Cerebellum (tissue), 4 donors: ENCODE measurements at places on chromosomes 11 and 22. TPM values are rescaled to one million over a fixed set of nuclear protein-coding genes. Genes with fewer than 3 reads are reported as not detected.

DNA sequence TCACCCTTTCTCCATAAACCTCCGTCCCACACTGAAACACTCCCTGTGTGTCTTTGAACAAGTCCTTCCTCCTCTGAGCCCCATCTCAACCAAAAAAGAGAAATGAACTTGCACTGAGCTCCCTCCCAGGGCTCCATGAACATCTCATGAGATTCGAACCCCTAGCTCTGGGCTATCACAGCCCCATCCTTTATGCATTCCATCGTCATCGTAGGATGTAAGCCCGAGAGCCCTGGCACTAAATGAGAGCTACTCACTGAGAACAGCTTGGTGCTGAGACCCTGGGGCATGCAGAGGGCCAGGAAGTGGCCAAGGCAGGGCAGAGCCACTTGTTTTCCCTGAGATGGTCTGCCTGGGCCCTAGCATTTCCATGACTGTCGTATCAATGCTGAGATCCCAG, 12.9 kb upstream of the SLC43A3 start:
- no peak for DNase-seq

- no peak for DNase-seq
Measured at GRCh38 chr11:93821617-93822016, 28.8 kb downstream of the VSTM5 start.

DNA sequence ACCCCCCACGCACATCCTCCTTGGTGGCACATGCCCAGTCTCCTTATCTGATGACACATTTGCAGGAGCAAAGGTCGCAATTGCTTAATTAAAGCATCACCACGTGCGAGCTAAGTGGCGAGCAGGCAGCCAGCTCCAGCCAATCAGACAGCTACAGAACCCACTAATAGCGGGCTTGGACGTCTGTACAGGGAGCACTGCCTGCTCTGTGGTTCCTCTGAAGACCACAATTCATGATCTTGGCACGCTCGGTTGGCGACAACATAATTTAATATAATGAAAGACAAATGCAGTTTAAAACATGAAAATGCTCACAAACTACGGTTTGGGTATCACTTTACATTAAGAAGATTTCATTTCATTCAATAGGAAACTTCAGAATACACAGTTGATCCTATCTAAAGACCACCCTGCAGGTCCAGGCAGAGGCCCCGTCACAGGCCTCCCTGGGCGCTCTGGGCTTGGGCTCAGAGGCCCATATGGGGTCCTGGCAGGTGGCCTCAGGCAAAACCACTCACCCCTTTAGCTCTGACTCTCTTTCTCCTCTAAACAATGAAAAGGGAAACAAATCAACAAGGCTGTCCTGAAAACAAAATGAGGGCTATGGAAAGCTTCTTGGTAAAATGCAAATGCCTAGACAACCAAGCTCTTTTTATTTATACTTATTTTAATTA, 10.4 kb downstream of the PACSIN2 start:
- peak; percentile 47 for DNase-seq

GRCh38 chr11:64055077-64055476, 19.3 kb downstream of the FLRT1 start:
- DNase-seq: no peak

GRCh38 chr22:47620391-47620790, 857.9 kb downstream of the TBC1D22A start:
- DNase-seq: no peak

DNA sequence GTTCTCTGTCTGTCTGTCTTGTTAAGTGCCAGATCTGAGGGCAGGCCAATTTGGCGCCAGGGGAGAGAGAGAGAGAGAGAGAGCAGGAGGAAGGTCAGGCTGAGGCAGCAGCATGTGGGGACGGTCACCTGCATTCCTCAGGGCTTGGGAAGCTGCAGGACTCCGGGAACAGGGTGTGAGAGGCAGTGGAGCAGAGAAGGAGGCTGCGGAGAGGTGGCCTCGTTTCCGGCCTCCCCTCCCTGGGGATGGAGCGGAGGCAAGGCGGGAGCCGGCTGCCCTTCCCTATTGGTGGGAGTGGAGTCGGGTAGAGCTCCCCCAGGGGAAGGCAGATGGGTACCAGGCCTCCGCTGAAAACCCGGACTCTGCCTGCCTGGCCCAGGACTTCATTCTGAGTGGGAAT, 9.7 kb downstream of the CLMP start:
- no peak for DNase-seq

DNA sequence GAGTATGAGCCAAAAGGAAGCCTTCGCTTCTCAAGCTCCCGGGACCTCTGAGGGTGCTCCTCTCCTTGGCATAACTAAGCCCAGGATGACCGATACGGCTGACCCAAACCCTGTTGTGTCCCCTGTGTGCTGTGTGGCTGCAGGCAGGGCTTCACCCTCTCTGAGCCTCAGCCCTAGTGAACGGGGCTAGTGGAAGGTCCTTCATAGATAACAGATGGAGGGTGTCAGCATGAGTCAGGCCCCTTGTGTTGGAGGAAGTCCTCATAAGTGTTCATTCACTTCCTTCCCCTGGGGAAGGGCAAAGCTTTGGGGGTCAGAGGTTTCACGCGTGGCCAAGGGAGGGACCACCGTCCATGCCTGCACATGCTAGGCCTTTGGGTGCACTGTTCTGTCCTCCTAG, 21.5 kb downstream of the SHISAL1 start:
- DNase-seq: no peak

DNA sequence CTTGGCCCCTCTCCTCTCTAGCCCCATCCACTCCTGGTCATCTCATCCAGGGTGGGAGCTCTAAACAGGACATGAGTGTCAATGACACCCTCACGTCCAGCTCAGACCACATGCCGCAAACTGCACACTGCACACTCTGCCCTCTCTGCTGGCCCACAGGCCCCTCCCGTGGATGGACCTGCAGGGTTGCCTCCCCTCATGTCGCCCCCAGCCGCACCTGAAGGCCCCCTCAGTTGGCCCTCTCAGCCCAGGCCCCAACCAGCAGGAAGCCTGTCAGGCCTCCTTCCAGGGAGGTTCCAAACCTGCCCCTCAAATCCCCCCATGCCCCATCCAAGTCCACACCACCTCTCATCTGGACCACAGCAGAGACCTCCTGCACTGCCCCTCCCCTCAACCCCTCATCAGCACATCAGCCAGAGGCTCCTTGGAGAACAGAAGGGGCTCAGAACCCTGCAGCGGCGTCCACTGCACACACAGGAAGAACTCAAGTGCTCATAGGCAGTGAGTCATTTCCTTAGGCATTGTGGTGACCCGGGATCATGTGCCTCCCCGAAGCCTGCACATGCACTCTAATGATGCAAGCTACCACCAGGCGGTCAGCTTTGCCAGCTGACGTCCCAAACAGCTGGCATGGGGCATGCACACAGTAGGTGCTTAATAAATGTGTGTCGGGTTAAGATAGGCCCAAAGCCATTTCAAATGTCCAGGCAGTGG, 12.9 kb upstream of the CDKN1C start:
- no peak for DNase-seq

DNA sequence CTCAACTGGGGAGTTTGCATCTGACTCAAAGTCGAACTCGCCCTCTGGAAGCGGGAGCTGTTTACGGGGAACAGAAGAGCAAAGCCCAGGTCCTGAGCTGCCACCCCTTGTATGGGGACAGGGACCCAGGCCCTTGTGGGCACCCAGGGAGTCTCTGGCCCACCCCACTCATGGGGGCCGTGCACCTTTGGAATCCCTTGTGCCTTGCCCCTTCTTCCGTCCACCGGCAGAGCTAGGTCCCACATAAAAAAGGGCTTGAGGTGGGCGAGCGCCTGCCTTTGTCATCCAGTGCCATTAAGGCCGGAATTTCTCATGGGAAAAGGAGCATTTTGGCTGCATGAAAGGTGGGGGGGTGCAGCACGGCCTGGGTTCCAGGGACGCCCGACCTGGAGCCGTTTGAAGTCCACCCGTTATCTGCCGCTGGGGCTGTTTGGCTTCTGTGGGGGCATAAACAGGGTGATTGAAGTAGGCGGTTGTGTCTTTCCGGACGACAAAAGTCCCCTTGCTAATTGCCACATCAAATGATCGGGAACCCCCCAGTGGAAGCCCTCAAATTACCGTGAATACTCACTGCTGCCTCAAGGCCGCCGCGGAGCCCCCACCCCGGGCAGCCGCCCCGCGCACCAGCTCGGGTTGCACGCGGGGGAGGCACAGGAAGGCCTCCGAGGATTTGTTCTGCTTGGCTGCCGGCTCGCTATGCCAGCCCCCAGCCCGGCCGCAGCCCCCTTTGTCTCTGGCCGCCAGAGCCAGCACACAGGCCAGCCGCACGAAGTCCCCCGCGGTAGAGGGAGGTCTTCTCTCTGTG, 49.0 kb upstream of the FGF3 start:
- DNase-seq: no peak

DNA sequence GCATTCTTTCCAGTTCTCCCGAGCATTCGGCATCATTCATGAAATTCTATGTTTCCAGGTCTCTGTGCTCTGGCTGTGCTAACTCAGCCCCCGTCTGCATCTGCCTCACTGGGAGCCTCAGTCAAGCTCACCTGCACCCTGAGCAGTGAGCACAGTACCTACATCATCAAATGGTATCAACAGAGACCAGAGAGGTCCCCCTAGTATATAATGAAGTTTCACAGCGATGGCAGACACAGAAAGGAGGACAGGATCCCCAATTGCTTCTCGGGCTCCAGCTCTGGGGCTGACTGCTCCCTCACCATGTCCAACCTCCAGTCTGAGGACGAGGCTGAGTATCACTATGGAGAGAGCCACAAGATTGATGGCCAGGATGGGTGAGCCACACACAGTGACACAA, 52.8 kb upstream of the IGLL5 start:
- DNase-seq: no peak

PRG2 gene
- total RNA-seq: 0.36 TPM

OR51L1 gene
- not detected for total RNA-seq

SPON1 gene
- total RNA-seq: 39.1 TPM

IFITM10 gene
- 4.5 TPM for total RNA-seq
